Heart left ventricle (tissue), 16 donors: ENCODE measurements at places on chromosomes 13 and 19.

- DNase-seq, result no peak
Observed at GRCh38 chr13:106528718-106529414, 6.6 kb downstream of the EFNB2 start.

DNA sequence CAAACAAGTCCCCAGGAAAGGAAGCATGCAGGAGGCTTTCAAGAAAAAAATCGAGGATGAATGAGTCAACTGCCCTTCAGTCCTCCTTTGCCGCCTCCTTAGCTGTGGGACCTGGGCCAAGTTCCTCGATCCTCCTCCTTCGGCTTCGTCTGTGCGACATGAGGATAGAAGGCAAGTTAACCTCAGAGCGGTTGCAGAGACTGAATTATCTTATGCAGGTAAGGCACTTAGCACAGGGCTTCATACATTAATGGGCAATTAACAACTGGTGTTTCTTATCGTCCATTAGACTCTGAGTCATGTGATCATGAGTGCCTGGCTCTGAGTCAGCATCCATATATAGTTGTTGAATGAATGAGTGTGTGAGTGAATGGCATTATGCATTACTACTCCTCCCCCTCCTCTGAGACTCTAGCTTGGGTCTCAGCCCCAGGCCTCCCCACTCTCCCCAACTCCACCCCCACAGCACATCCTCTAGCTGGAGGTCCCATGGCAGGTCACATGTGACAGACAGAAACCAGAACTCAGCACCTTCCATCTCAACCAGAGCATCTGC lies 1.6 kb upstream of the TTC9B start:
- DNase-seq, result no peak

DNA sequence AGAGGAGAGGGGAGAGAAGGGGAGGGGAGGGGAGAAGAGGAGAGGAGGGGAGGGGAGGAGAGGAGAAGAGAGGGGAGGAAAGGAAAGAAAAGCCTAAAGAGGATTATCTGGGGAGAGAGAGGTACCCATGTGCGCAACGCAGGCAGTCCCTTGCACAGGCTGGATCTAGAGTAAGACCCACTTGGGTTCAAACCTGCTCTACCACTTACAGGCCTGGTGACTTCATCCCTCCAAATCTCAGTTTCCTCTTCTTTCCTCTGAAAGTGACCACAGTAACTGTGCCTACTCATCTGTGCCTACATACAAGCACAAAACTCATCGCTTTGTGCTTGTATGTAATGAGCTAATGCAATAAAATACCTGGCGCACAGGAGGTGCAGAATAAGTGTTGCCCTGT lies 732 bp upstream of the MAP1S start:
- DNase-seq, result no peak

DNA sequence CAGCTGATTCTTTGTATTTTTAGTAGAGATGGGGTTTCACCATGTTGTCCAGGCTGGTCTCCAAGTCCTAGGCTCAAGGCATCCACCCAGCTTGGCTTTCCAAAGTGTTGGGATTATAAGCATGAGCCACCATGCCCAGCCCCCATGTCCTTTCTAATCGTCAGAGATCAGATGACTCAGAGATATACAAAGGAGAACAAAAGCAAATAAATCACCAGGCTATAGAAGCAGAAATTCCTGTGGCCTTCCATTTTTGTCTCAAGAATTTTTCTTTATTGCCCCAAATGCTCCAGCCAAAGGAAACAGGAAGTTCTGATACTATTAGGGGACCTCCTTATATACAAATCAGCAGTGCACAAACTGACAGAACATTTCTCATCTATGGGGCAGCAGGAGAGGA lies 207.8 kb downstream of the RFC3 start:
- no peak for DNase-seq

DNA sequence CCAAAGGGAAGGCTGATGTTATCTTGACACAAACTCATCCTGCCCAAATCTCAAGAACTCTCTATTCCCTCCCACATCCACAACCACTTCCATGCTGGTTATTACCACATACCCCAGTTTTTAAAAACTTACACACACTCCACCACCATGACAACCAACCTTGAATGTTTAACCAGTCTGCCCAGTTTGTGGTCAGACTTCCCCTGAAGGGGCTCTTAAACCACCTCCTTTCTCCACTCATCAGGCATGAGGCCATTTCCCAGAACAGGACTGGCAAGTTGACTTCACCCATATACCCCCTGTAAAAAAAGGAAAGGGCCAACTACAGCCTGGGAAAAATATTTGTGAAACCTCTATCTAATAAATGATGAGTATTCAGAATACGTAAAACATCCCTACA lies 12.4 kb upstream of the ZSCAN4 start:
- no peak for DNase-seq

GRCh38 chr13:93818345-93818744 lies 591.7 kb downstream of the GPC6 start:
- no peak for DNase-seq

DNA sequence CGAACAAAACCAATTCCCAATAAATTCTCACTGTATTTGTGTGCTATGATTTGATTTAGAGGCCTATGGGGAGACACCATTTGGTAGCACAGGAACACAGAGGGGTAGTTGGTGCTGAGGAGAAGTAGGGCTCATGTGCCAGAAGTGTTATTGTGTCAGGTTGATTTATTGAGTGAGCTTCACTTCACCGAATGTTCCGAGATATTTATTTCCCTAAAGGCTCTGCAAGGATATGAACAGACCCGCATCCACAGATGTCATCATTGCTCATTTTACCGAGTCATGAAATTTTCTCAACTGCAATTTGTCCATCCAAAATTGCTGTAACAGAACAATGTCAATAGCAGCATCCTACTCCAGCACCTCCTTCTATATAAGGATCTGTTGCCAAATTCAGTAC lies 69.5 kb downstream of the DACH1 start:
- DNase-seq, result no peak

DNA sequence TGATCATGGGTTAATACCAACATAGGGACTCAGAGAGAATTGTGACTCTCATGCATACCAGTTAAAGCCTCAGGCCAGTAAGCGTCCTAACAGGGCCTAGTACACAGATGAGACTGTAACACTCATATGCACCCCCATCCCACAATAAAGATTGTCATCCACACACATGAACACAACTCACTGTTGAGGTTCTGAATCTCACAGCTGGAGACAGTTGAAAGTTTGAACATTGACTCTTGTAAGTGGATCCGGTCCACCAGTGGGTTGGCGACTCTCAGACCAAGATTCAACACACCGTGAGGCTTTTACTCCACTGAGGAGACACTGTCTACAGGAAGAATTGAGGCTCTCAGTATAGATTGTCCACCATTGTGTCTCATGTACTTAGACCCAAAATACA lies 88.1 kb downstream of the ZNF429 start:
- no peak for DNase-seq

DNA sequence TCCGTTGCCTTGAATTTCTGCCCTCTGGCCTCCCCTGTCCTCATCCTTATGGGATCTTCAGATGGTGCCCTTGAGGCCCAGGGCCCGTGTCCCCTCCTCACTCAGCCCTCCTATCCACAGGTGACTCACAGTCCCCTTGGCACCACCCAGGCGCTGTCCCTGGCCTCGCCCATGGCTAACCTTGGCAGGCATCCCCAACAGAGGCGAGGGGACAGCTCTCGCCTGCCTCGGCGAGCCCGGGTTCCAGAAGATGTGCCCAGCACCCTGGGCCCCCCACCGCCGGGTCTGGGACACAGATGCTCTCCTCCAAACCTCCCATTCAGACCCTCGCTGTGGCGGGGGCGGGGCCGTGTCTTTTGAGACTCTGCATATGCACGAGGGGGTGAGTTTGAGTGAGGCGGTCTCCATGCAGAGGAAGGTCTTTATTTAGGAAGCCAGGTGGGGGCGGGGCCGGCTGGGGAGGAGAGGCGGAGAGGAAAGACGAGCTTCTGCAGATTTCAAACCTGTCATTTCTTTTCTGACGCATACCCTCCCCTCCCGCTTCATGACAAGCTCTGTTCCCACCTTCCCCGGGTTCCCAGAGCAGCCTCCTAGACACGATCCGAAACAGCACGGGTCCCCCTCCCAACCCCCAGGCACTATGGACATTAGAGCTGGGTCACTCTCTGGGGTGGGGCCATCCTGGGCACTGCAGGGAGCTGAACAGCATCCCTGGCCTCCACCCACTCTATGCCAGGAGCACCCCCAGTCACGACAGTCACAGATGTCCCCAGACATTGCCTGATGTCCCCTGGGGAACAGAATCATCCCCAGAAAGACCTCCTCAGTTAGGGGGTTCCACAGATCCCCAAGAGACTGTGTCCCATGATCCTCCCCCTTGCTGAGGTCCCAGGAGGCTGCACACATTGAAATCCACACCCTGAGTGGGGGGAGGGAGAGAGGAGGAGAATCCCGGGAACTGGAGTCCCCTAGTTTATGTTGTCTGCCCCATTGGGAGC lies 48.5 kb downstream of the GNG7 start:
- no peak for DNase-seq

DNA sequence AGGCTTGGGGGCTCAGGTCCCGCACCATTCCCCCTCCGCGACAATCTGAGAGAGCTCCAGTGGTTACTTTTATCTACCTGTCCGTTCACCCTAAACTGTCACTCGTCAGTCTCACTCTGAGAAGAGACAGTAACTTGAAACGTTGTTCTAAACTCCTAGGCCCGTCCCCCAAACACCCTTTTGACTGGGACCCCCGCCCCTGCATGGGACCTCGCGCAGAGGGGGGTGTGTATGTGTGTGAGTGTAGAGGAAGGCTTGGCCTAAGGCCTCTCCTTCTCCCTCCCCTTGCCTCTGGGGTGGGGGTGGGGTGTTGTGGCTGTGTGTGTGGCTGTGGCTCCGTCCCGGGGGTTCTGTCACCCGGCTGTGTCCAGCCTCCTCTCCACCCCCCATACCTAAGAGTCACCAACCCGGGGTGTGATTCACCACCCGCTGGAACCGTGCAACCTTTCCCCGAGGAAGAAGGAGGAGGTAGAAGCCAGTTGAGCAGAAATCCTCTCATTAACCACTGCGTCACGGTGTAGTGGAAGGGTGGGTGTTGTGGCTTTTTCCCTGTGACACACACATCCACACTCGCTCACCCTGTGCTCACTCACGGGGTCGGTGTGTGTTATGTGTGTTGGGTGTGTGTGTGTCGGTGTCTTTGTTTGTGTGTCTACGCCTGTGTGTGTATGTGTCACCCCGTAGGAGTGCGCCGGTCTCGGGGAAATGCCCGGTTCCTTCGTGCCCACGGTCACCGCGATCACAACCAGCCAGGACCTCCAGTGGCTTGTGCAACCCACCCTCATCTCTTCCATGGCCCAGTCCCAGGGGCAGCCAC lies 2.4 kb downstream of the FOSB start:
- DNase-seq, result peak; percentile 26

- DNase-seq, result no peak
Observed at GRCh38 chr13:80873589-80873988, 532.7 kb upstream of the SPRY2 start.

DNA sequence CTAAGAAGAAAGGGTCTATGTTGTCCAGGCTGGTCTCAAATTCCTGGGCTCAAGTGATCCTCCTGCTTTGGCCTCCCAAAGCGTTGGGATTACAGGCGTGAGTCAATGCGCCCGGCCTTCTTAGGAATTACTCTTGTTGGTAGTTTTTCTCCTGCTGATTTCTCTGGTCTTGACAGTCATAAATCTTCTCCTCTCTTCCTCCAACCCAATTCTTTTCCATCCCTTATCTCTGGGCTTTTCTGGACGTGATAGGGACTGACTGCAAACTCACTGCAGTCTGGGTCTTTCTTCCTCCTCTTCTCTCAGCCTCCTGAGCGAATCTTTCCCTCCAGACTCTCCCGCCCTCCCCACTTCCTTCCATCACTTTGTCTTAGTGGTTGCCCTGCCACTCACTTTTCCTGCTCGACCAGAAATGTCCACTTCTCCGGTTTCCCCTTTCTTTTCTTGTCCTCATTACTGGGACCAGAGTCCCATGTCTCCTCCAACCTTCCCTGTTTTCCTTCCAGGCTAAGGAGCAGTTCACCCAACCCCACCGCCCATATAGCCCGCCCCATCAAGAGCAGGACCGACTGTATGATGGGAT lies 21.9 kb upstream of the TIMM44 start:
- DNase-seq, result no peak

- DNase-seq, result peak; percentile 23
Observed at GRCh38 chr19:47509170-47509847, 5.6 kb downstream of the NAPA start.

GRCh38 chr13:113905942-113906341 lies 42.1 kb upstream of the GAS6 start:
- DNase-seq, result no peak

DNA sequence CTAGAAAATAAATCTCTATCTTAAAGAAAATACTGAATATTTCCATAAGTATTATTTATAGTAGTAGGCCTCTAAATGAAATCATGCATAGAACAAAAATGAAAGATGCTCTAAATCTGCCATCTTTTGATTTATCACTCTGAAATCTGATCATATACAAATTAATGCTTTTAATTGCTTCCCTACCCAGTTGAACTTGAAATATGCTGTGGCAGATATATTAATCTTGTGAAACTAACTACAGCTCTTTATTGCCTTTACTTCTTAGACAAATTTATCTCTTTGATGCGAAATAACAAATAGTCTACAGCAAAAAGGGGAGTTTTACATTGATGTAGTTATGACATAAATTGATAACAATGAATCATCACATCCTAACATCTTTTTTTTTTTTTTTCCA lies 510.7 kb upstream of the SLITRK6 start:
- no peak for DNase-seq

GRCh38 chr19:10913716-10914340 lies 14.6 kb downstream of the YIPF2 start:
- no peak for DNase-seq

- no peak for DNase-seq
Observed at GRCh38 chr13:97953376-97953970, at the start of gene IPO5. IPO5 (plus strand) TSS chr13:97953675; CDS start chr13:97976697, 23,022 bp downstream.

GRCh38 chr19:7397687-7398086 lies 49.0 kb downstream of the ARHGEF18 start:
- no peak for DNase-seq

- DNase-seq, result peak; percentile 69
Observed at GRCh38 chr19:7230826-7231225, 63.4 kb downstream of the INSR start.

DNA sequence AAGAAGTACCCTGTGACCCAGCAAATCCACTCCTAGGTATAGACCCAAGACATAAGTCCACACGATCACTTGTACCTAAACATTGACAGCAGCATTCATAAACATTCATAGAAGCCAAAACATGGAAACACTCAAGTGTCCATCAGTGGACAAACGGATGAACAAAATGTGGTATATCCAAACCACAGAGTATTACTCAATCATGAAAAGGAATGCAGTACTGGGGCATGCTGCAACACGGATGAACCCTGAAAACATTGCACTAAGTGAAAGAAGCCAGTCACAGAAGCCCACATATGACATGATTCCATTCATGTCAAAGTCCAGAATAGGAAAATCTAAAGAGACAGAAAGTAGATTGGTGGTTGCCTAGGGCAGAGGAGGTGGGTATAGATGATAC lies 22.8 kb upstream of the CCNE1 start:
- DNase-seq, result no peak

GRCh38 chr13:52112591-52112990 lies 16.3 kb downstream of the NEK5 start:
- DNase-seq, result no peak

GRCh38 chr13:33840402-33840801 lies 22.5 kb downstream of the RFC3 start:
- no peak for DNase-seq

GRCh38 chr13:98778749-98779148 lies 26.3 kb upstream of the SLC15A1 start:
- no peak for DNase-seq
